ENCODE measurements at places on chromosomes 2 and 18.

GRCh38 chr18:57649556-57650500 is 28.2 kb upstream of the NARS1 start:
- DNase-seq: peak; percentile 96

DNA sequence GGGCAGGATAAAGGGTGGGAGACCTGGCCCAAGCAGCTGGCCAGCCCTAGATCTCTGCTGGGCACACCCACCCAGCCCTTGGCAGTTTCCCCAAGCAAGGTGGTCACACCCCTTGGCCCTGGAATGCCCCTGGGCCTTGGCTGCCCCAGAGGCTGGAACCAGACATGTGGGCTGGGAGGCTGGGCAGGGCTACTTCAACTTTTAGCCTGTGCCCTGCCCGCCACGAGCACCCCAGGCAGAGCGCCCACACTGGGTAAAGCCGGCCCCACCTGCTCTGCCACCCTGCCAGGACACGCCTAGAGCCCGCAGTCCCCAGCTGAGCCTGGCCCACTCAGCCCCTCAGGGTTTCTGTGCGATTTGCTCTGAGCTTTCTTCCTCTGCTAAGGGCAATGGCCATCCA is 119.7 kb upstream of the SMAD2 start:
- no peak for DNase-seq

GRCh38 chr2:219418155-219419011 is at the start of gene DES:
TSS of gene DES (plus strand) at chr2:219418377. CDS start at chr2:219418463, 86 bp downstream.
- DNase-seq: no peak

DNA sequence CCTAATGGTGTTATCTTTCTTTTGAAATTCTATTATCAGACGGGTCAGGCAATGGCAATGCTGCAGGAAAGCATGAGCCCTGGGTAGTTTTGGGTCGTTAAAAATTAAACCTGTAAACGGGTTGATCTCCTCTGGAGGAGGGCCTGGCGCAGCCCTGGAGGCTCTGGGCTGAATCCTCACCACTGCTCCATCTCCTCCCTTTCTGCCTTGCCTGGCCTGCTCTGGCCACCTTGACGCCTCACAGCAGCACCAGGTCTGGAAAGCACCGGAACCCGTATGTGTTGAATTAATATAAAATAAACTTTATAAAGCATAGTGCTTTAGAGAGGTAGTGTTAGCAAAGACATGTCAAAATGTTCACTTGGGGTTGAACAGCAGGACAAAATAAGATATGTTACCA is 316.1 kb downstream of the LNPK start:
- DNase-seq: no peak

DNA sequence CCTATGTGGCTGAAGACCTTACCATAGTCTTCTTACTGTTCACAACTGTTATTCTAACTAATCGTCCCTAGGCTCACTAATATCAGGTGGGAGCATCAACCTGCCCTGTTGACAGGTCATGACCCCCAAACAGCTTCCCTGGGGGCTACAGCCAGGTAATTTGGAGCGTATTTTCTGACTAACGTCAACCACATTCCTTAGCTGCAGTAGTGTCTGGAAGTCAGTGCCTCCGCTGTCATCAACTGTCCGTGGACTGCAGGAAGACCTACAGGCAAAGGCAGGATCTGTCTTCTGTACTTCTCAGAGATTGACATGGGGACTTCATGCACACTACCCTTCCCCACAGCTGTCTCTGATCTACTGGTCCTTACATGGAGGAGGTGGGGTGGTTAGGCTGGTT is 456.9 kb downstream of the BCL11A start:
- DNase-seq: no peak

DNA sequence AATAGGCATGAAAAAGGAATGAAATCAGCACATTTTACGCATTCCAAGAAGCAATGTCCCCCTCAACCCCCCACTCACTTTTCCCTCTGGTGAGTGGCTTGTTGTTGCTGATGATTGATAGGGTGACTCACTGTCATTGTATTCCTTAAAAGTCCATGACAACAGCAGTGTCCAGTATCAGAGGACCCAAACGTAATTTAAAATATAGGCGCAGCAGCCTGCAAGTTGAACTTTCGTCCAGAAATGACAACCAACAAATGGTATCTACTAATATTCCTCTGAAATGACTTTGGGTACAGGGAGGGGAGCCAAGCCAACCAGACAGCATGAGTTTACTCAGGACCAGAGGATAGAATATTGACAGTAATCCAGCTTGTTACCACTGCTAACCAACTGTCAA is 182.9 kb upstream of the SIX3 start:
- no peak for DNase-seq

Measured in CD14-positive monocyte (primary cell).